HFFc6 (cell line): ENCODE measurements at places on chromosomes 12 and 14. TPM values are rescaled to one million over a fixed set of nuclear protein-coding genes. Genes with fewer than 3 reads are reported as not detected.
A peak's percentile ranks its signal among the peaks of the same experiment; 100 is the strongest.

DNA sequence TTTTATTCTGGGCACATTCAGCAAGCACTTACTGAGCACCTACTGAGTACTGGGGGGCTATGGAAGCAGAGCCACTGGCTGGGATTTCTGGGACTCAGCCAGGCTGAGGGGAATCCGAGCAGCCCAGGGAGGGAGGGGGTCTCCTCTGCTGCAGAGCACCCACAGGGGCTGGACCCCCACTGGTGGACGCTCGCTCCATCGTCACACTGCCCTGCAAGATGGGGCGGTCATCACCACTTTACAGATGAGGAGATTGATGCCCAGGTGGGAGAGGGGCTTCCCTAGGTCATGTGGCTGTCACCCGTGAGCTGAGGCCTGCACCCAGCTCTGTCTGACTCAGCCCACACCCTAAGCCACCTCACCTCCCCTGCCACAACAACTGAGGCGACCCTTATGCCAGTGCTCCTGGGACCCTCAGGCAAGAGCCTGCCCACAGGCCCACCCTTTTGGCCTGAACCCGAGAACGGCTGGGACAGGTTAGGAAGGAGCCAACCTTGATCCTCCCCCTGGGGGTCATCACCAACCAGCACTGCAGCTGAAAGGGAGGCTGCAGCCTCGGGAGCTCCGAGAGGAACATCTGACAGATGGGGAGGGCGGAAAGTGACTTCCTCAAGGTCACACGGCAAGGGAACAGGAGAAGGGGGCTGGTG lies 74.4 kb downstream of the SERPINA3 start:
- DNase-seq, result no peak

- no peak for DNase-seq
Observed at GRCh38 chr12:10098791-10099190, at the start of gene CLEC1A. Gene CLEC1A (minus strand): TSS chr12:10098985. CDS start chr12:10098922, 63 bp downstream.

DNA sequence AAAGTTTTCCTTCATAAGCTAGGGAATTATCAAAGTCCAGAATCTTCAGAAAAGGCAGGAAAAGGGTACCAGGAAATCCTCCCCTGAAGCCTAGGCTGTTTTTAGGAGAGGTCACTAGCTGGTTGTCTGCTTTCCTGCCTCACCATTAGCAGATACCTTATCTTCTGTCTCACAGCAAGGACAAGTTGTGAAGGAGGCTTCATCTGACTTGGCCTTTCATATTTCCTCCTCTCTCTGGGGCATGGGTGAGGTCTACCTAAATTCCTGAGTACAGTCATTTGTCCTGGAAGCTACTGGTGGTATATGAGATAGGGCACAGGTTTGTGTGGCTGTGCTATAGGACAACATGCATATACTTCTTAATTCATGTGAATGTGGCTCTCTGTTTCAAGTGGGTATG lies 2.3 kb downstream of the FOXJ2 start:
- DNase-seq, result no peak

Gene SLCO1A2
- not detected in 3 replicates for total RNA-seq

Gene CLEC7A
- total RNA-seq, result not detected in 2 replicates

GRCh38 chr12:1914114-1914911 lies 4.1 kb downstream of the CACNA2D4 start:
- no peak for DNase-seq

- DNase-seq, result no peak
Observed at GRCh38 chr12:6788972-6789924, at the start of gene CD4. Gene CD4 (plus strand): TSS chr12:6789528. CDS start chr12:6800139, 10,611 bp downstream.

DNA sequence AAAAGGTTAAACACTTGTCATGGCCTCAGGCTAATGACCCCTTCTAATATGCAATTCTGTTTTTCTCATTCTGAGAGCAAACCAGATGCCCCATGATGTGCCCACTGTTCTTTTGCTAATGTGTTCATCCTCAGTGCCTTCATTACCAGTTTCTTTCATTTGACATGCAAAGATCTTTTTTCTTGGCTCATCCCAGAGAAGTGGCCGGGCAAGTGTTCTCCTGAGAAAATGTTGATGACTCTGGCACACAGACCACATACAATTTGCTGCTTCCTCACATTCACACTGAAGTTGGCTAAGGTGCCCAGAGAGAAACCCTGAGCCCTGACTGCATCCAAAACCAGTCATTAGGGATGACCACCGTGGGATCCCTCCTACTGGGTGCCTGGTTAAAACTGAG lies 833.3 kb downstream of the DIO2 start:
- DNase-seq, result no peak

GRCh38 chr12:52193991-52194390 lies 2.2 kb upstream of the KRT80 start:
- DNase-seq, result no peak

- DNase-seq, result no peak
Observed at GRCh38 chr12:28202374-28203130, 12.3 kb downstream of the CCDC91 start.

GRCh38 chr14:87045246-87045645 lies 947.7 kb downstream of the GALC start:
- no peak for DNase-seq

Gene CMA1
- total RNA-seq, result not detected in 3 replicates

Gene BTG1
- total RNA-seq, result 39.9 to 49.9 TPM (median 41.0 TPM) in 3 replicates

- DNase-seq, result no peak
Observed at GRCh38 chr14:76585616-76586015, 175.7 kb upstream of the VASH1 start.

Gene NPAS3
- total RNA-seq, result not detected in 3 replicates

Gene LRRC43
- total RNA-seq, result not detected in 3 replicates

DNA sequence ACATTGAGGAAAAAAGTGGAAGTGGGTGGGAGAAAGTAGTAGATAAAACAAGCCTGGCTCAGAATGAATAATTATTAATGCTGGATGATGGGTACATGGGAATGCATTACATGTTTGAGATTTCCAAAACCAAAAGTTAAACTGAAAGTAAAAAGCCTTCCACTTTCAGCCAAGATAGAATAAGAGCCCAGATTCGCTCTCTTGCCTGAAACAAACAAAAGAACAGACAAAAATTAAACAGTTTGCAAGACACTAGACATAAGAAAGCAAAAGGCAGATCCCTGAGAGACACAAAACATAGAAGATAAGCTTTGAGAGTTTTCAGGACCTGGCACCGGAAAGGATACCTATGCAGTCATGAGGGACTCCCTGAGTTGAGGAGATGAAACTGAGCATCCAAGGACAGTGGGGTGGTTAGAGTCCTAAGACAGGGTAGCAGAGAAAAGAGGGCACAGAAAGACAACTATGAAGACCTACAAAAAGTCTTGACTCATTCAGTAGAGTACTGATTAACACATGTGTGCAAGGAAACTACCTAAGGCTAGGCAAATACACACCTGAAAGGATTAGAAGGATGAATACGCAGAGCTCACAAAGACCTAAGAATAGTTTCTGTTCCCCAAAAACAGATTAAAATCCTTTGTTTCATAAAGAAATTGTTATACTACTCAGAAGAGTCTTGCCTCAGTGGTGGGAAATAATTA lies 54.1 kb downstream of the CEP83 start:
- DNase-seq, result no peak

Gene RXYLT1
- total RNA-seq, result 16.2 to 18.8 TPM (median 16.9 TPM) in 3 replicates

GRCh38 chr12:123142518-123142840 lies 8.4 kb downstream of the PITPNM2 start:
- no peak for DNase-seq

DNA sequence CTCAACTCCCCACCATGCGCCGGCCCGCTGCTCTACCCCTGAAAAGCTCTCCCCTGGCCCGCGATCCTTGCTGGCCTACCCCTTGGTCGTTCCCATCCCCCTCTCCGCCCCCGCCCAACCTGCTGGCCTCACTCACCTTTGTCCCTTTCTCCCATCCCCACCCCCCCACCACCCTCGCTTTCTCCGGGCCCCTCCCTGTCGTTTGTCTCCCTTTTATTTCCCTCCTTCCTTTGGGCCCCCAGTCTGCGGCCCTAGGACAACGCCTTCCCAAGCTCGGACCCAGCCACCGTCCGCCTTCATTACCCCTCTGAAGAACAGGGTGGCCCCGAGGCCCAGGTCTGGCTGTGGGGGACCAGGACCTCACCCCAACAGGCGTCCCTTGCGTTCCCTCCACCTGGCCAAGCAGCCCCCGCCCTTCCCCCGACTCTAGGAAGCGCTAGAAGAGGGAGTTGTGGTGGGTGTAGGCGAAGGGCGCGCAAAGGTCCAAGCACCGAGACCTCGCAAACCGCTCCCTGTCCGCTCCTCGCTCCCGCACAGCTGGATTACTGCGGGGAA lies 6.9 kb upstream of the SLC7A7 start:
- DNase-seq, result no peak

Gene SLC38A2
- 787 to 887 TPM (median 878 TPM) in 3 replicates for total RNA-seq

- DNase-seq, result peak; percentile 51
Observed at GRCh38 chr12:49667325-49668090, 39.7 kb downstream of the FMNL3 start.

DNA sequence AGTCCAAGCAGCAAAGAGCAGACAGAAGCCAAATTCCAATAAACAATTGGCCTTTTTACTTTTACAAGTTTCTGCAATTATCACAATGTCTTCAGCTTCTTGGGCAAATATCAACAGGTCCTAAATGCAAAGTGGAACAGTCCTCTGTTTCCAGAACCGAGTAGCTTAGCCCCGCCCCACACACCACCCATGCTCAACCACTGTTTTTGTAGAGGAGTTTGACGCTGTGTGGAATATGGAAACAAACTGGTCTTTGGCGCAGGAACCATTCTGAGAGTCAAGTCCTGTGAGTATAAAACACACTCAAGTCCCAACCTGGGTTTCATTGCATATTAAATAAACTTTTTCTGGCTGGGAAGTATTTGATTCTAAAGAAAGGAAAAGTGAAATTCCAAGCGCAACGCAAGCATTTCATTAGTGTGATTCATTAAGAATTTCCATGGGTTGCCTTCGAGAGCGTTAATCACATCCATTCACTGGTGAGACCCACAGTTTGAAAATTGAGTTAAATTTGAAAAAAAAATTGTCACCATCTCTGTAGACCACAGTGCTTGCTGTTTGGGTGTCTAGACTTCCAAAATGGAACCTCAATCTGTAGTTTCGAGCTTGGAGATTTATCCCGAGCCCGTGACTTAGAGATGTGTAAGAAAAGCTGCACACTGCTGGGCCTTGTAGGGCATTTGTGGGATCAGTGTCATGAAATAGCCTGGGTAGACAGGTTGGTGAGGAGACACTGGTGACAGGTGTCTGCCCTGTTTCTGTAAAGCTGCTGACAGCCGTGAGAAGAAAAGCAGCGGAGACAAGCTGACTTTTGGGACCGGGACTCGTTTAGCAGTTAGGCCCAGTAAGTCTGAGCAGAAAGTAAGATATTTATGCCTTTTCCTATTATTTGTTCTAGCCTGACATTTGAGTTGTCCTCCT lies 96.1 kb downstream of the DAD1 start:
- DNase-seq, result no peak

GRCh38 chr14:105377555-105378182 lies 20.7 kb upstream of the TEX22 start:
- DNase-seq, result no peak

DNA sequence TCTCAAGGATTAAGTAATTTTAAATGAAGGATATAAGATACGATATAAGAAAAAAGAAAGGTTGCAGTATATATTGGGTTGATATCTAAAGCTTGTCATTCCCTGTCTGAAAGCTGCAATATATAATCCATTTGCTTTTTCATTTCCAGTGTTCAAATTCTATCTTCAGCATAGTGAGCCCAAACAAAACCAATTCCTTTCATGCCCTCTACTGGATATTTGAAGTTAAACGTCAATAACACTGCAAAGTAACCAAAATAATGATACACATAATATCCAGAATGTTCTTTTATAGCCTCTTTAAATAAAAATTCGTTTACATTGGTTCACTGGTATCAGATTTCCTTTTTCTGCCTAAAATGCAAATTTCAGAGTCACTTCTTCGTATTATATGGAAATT lies 64.5 kb upstream of the DAAM1 start:
- peak; percentile 32 for DNase-seq

Gene RPS29
- total RNA-seq, result 743 to 820 TPM (median 755 TPM) in 3 replicates

Gene EIF2S3B
- 0.46 to 0.75 TPM (median 0.56 TPM) in 3 replicates for total RNA-seq

Gene ADAM20
- 0.09 to 0.16 TPM (median 0.11 TPM) in 3 replicates for total RNA-seq

DNA sequence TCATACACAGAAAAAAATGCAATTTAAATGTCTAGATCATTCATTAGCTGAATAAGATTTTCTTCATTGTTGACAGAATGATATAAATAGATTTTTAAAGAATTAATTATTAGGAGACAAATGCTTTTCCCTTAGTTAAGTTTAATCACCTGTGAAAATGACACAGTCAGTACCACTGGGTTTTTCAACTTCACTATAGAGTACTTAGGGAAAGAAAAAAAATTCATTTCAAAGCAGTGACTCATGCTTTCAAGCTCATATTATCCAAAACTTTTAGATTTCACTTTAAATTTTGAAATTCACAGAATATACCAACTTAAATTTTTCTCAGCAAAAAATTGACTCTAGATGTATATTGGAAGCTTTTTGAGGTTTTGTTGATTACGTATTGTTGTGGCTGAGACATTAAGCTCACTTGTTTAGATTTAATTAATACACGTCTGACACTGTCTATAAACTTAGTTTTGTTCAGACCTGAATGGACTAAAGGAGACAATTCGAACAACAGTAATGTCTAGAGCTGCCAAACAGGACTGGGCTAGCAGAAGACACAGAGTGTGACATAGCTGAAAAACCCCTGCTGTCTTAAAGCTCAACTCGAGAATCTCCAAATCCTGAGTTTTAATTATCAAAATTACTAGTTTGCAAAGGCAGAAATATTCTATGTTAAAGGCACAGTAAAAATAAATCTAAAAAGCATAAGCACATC lies 1.6 kb downstream of the MGAT4C start:
- no peak for DNase-seq

DNA sequence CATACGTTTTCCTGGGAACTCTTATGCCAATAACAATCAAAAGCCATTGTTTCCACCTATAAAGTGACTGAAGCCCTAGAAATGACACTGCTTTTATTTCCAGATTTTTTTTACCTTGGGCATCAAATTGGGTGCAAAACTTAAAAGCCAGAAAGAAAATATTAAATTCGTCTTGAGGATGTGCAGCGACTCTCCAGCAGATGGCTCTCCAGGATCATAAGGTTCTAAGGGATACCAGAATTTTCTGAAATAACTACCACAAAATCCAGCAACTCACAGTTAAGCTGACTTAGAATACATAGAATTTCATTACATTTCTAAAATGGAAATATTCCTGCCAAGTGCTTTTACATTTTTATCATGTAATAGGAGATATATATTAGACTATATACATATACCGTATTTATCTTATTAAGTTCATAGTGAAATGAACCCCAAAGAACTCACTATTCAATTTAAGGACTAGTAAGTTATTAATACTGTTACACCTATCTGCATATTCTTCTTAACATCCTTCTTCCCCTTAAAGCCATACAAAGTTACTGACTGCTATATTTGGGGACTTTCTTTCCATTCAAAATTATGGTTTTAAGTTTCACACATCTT lies 44.0 kb downstream of the ARMH4 start:
- DNase-seq, result peak; percentile 50
